ENCODE measurements at places on chromosomes 4 and X. TPM values are rescaled to one million over a fixed set of nuclear protein-coding genes. Genes with fewer than 3 reads are reported as not detected.

The TEX13C gene
- not detected for total RNA-seq

- no peak overlapping the region for H3K27ac ChIP-seq
- H3K4me1 ChIP-seq, result no peaks in the 10 kb centered on the region
- H3K4me3 ChIP-seq, result no peak overlapping the region
Measured at GRCh38 chrX:149476513-149476912, 28.6 kb downstream of the IDS start.

The ABHD18 gene
- total RNA-seq, result 14.4 TPM

- H3K27me3 ChIP-seq, result no peaks in the 10 kb centered on the region
- no peaks in the 10 kb centered on the region for H3K4me1 ChIP-seq
- no peak for DNase-seq
- H3K4me3 ChIP-seq, result no peak overlapping the region
Measured at GRCh38 chr4:74063859-74064258, 25.4 kb upstream of the CXCL3 start.

The RGN gene
- 15.4 TPM for total RNA-seq

GRCh38 chr4:158782551-158783360 lies 13.9 kb downstream of the FNIP2 start:
- no peaks in the 10 kb centered on the region for H3K36me3 ChIP-seq
- DNase-seq, result no peak
- peaks cover 63% of the 10 kb centered on the region for H3K4me1 ChIP-seq
- no peak overlapping the region for H3K4me3 ChIP-seq
- no peaks in the 10 kb centered on the region for H3K27me3 ChIP-seq
- H3K27ac ChIP-seq, result no peak overlapping the region

GRCh38 chr4:1996866-1997611 lies 11.7 kb downstream of the NELFA start:
- H3K4me3 ChIP-seq, result no peak overlapping the region
- no peak for DNase-seq
- H3K4me1 ChIP-seq, result no peaks in the 10 kb centered on the region
- no peak overlapping the region for H3K27ac ChIP-seq

The MBTPS2 gene
- 12.6 TPM for total RNA-seq

The IL21 gene
- not detected for total RNA-seq

The MAGEA8 gene
- not detected for total RNA-seq

The ADGRA3 gene
- 18.5 TPM for total RNA-seq

The GAGE2A gene
- not detected for total RNA-seq

The ESX1 gene
- total RNA-seq, result not detected

GRCh38 chrX:155819525-155819924 lies 61.6 kb upstream of the VAMP7 start:
- no peaks in the 10 kb centered on the region for H3K27me3 ChIP-seq
- H3K4me1 ChIP-seq, result no peaks in the 10 kb centered on the region
- no peak overlapping the region for H3K4me3 ChIP-seq
- H3K36me3 ChIP-seq, result no peaks in the 10 kb centered on the region
- no peak for DNase-seq
- no peak overlapping the region for H3K27ac ChIP-seq

The OTC gene
- 1.7 TPM for total RNA-seq

- no peak overlapping the region for H3K27ac ChIP-seq
- DNase-seq, result no peak
- H3K27me3 ChIP-seq, result no peaks in the 10 kb centered on the region
Measured at GRCh38 chrX:7709845-7710244, 133.1 kb upstream of the VCX start.

DNA sequence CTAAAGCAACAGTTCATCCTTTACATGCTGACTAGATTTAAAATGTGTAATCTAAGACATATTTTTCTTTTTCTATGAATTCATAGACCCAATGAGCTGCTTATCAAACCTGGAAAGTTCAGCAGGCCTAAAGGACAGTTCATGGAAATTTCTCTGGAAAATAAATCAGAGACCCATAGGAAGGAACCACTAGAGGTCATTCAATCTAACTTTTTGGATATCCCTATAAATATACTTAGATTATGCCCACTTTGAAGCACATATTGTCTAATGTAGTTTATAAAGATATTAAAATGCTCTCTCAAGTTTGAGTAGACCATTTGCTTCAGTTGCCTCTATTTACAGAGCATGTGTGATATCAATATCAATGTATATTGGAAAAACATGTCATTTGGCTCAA lies 473.0 kb downstream of the FAT4 start:
- H3K4me1 ChIP-seq, result no peaks in the 10 kb centered on the region
- H3K36me3 ChIP-seq, result no peaks in the 10 kb centered on the region
- DNase-seq, result no peak
- no peaks in the 10 kb centered on the region for H3K27me3 ChIP-seq

GRCh38 chrX:54288277-54288676 lies 69.6 kb downstream of the WNK3 start:
- DNase-seq, result no peak
- no peaks in the 10 kb centered on the region for H3K27me3 ChIP-seq
- H3K4me1 ChIP-seq, result no peaks in the 10 kb centered on the region
- no peak overlapping the region for H3K4me3 ChIP-seq
- H3K27ac ChIP-seq, result no peak overlapping the region

- no peaks in the 10 kb centered on the region for H3K27me3 ChIP-seq
- H3K4me1 ChIP-seq, result peaks cover 34% of the 10 kb centered on the region
- H3K27ac ChIP-seq, result no peak overlapping the region
- no peak overlapping the region for H3K4me3 ChIP-seq
- no peaks in the 10 kb centered on the region for H3K36me3 ChIP-seq
Measured at GRCh38 chr4:101102114-101102742, 245.1 kb downstream of the PPP3CA start.

- no peaks in the 10 kb centered on the region for H3K27me3 ChIP-seq
- H3K4me1 ChIP-seq, result no peaks in the 10 kb centered on the region
- H3K27ac ChIP-seq, result no peak overlapping the region
- no peak overlapping the region for H3K4me3 ChIP-seq
- DNase-seq, result no peak
Measured at GRCh38 chr4:152039691-152040090, 278.9 kb upstream of the GATB start.

DNA sequence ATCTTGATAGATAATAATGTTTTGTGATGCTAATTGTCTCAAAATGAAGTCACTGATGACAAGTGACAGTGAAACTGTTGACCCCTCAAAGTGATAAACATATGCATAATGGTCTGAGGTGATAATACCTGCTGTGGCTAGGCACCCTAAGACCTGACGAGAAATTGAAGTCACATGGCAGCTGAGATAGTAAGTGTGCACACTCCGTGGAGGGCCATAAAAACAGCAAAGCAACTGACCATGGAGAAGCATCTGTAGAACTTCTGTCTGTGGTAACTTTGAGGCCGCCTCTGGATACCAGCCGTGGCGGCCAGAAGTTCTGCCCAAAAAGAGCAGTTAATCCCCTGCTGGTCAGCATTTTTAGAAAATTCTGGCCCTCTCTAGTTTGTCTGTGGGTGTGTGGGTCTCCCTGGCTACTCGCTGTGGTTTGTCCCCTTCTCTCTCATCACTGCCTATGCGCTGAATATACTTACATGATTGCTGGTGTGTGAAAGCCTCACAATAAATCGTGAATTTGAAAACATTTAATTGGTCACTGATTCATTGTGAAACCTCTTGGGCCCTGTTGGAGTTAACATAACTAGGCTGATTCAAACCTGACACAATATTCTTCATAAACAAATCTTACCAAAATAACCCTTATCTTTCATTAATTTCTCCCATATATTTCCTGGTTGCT lies 50.6 kb downstream of the CCDC149 start:
- no peaks in the 10 kb centered on the region for H3K27me3 ChIP-seq
- H3K4me3 ChIP-seq, result no peak overlapping the region
- peaks cover 10% of the 10 kb centered on the region for H3K4me1 ChIP-seq
- no peaks in the 10 kb centered on the region for H3K36me3 ChIP-seq
- H3K27ac ChIP-seq, result no peak overlapping the region
- no peak for DNase-seq

The TDO2 gene
- 3.0 TPM for total RNA-seq

The NXF3 gene
- total RNA-seq, result 14.1 TPM

- H3K36me3 ChIP-seq, result no peaks in the 10 kb centered on the region
- no peak for DNase-seq
Measured at GRCh38 chrX:120294651-120295050, 16.6 kb downstream of the TMEM255A start.

DNA sequence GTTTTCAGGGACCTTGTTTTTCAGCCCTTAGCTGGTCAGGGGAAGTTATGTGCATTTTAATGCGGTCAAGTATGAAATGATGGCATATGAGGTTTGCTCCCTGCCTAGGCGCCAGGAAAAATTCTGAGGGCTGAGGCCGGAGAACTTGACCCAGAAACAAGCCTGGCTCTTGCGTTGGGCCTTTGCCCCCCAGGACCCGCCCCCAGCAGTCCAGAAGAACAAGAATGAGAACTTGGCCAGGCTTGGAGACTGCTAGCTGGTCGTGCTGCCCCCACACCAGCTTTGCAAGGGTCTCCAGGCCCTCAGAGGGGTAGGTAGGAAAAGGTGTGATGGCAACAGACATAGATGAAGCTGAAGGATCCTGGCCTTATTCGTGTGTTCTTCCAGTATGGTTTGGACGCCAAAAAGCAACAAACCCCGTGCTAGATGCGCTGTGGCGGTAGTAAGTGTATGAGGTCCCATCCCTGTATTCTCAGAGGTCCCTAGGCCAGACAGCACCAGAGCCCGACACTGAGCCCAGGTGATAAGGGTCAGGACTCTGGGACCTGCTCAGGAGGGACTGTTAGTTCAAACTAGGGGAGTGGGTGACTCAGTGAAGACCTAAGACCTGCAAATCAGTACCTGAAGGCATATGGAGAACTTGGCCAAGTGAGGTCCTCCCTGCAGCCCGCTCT lies 10.5 kb downstream of the NKX3-2 start:
- H3K27ac ChIP-seq, result no peak overlapping the region
- no peaks in the 10 kb centered on the region for H3K36me3 ChIP-seq
- H3K27me3 ChIP-seq, result peaks cover 99% of the 10 kb centered on the region
- no peak overlapping the region for H3K4me3 ChIP-seq
- no peak for DNase-seq

GRCh38 chr4:57445686-57446085 lies 335.5 kb upstream of the IGFBP7 start:
- H3K4me3 ChIP-seq, result no peak overlapping the region
- no peak for DNase-seq
- no peaks in the 10 kb centered on the region for H3K36me3 ChIP-seq

DNA sequence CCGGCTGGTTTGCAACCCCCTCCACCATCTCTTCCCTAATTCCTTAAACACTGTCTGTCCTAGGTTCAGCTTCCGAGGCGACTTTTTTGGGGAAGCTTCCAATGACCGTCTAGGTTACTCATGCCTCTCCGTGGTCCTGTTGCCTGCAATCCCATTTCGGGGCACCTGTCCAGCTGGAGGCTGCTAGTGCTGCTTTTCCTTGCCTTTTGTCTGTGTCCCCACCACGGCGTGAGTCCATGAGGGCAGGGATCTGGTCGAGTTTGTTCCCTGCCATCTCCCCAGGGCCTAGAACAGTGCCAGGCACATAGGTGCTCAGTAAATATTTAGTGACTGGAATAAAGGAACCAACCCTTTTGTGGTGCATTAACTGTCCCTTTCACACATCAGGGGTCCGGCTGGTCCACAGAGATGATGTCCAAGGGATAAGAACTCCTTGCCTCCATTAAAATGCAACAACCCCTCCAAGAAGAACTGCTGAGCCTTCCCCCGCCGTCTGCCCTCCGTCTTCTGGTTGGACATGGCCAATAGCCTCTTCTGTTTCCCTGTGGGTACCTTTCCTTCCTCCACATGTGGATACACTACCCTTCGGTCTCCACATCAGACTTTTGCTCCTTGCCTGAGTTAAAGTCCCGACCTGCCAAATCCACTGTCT lies 5.7 kb upstream of the SORCS2 start:
- peak; percentile 34 for DNase-seq
- H3K4me3 ChIP-seq, result no peak overlapping the region
- no peak overlapping the region for H3K27ac ChIP-seq
- H3K27me3 ChIP-seq, result peaks cover 37% of the 10 kb centered on the region

- no peaks in the 10 kb centered on the region for H3K27me3 ChIP-seq
- DNase-seq, result no peak
- H3K36me3 ChIP-seq, result no peaks in the 10 kb centered on the region
- no peak overlapping the region for H3K4me3 ChIP-seq
- no peak overlapping the region for H3K27ac ChIP-seq
Measured at GRCh38 chr4:182642831-182643230, 274.4 kb downstream of the DCTD start.

GRCh38 chr4:180932370-180933001 lies 1310.7 kb upstream of the TENM3 start:
- H3K36me3 ChIP-seq, result no peaks in the 10 kb centered on the region
- H3K4me3 ChIP-seq, result no peak overlapping the region
- H3K4me1 ChIP-seq, result no peaks in the 10 kb centered on the region
- DNase-seq, result no peak
- no peak overlapping the region for H3K27ac ChIP-seq
- H3K27me3 ChIP-seq, result no peaks in the 10 kb centered on the region

The ATP11C gene
- total RNA-seq, result 19.6 TPM

DNA sequence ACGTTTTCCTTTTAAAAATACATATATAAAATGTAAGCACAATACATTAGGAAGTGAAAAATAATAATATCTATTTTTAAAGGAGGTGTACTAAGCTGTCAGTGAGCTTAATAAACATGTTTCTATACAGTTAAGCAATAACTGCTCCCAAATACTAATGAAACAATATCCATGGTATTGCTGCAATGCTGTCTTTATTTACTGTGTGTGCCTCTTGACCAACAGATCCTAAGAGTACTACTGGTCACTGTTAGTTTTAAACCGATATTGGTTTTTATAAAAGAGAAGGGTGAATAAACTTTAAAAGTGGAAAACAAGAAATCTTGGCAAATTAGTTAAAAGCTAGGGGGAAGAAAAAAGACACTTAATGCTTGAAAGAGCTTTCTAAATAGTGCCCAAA lies 1029.0 kb downstream of the FSTL5 start:
- H3K4me3 ChIP-seq, result no peak overlapping the region
- no peak for DNase-seq
- H3K27ac ChIP-seq, result no peak overlapping the region
- H3K27me3 ChIP-seq, result no peaks in the 10 kb centered on the region
- no peaks in the 10 kb centered on the region for H3K4me1 ChIP-seq

DNA sequence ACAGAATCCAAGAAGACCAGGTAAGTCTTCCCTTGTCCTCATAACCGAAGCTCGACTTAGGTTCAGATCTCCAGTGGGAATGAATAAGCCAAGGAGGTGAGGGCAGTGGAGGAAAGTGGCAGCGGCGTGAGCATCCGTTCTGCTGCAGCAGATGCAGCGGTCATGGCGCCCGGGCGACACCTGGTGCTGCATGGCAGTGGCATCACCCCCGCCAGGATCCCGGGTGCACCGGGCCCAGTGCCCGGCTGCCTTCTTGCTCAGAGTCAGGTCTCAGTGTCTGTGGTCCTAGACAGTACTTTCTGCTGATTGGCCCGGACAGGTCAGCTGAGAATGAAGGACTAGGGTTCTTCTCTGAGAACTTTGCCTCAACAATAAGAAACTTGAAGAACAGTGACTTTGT lies 83.4 kb upstream of the SORBS2 start:
- DNase-seq, result no peak
- H3K4me1 ChIP-seq, result no peaks in the 10 kb centered on the region
- H3K27ac ChIP-seq, result no peak overlapping the region
- H3K4me3 ChIP-seq, result no peak overlapping the region
- no peaks in the 10 kb centered on the region for H3K27me3 ChIP-seq

The G6PD gene
- total RNA-seq, result 84.9 TPM

GRCh38 chrX:8743126-8743732 lies 11.3 kb upstream of the ANOS1 start:
- peak; percentile 69 for DNase-seq
- no peak overlapping the region for H3K27ac ChIP-seq
- H3K4me1 ChIP-seq, result no peaks in the 10 kb centered on the region
- no peak overlapping the region for H3K4me3 ChIP-seq
- no peaks in the 10 kb centered on the region for H3K27me3 ChIP-seq
